ENCODE measurements at places on chromosomes 2 and 18.

GRCh38 chr2:215982465-215982875 lies 30.9 kb downstream of the MREG start:
- DNase-seq = peak; percentile 40

GRCh38 chr18:66582211-66582610 lies 21.7 kb downstream of the CDH19 start:
- no peak for DNase-seq

DNA sequence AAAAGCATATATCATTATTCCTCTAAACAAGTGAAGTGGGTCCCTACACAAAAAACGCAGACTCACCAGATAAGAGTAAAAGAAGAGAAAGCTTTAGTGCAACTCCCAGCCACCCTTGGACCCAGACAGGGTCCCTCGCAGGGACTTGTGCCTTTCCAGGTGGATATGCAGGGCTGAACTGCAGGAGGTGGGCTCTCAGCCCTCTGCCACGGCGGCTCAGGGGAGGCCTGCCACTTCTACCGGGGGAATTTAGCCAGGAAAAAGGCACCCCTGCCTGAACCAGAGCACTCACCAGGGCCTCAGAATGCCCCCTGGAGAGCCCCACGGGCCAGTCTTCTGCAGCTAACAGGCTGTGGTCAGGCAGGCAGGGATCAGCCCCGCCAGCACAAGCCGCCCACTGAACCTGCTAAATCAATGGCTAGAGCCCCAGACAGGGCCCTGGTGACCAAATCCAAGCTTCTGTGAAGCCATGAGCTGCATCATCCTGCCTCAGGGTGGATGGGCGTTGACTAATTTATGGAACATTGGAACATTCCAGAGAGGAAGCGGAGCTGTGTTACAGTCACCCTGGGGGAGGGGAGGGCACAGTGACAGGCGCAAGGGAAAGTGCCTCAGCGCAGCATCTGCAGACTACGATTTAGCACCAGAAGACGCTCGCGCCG lies 209.3 kb downstream of the EIPR1 start:
- no peak for DNase-seq

DNA sequence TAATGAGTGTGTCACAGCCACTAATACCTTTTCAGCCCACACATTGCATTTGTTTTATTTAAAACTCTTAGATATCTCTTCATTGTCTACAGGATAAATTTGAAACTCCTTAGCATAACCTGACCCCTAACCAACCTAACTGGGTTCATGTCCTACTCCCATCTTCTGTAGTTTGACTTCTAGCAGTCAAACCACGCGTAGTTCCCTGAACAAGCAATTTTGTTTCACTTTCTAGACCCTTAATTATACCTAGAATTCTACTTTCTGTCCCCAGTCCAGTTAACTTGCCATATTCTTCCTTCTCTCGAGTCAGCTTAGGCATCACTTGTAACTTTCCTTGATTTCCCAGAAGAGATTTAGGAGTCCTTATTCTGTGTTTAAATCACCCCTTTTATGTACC lies 55.1 kb downstream of the RBBP8 start:
- no peak for DNase-seq

GRCh38 chr2:180938451-180938850 lies 42.0 kb upstream of the UBE2E3 start:
- no peak for DNase-seq

GRCh38 chr2:7209757-7210555 lies 292.7 kb downstream of the RNF144A start:
- DNase-seq = peak; percentile 30

GRCh38 chr2:156553714-156554442 lies 117.7 kb downstream of the GPD2 start:
- DNase-seq = no peak

- no peak for DNase-seq
Measured at GRCh38 chr2:24337890-24338289, 22.4 kb downstream of the ITSN2 start.

GRCh38 chr2:45119038-45119437 lies 109.8 kb upstream of the SIX2 start:
- no peak for DNase-seq

- no peak for DNase-seq
Measured at GRCh38 chr2:209471037-209471436, 47.2 kb downstream of the MAP2 start.

DNA sequence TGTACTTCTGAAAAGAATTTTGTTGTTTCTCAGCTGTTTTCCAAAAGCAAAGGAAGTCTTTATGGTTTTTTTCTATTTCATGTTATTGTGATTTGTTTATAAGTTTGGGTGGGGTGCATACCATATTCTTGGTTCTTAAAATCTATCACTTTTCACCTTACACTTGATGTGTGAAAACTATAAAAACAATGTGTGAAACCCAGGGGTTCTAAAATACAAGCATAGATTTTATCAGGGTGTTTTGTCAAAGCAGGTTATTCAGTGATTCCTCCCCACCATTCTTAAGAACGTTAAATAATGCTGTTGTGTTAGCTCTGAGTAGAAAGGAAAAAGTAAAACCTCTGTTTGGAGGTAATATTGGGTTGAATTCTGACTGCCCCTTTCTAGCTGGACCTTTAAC lies 17.7 kb downstream of the RPE start:
- no peak for DNase-seq

- peak; percentile 72 for DNase-seq
Measured at GRCh38 chr2:183614799-183615435, 490.7 kb downstream of the NUP35 start.

DNA sequence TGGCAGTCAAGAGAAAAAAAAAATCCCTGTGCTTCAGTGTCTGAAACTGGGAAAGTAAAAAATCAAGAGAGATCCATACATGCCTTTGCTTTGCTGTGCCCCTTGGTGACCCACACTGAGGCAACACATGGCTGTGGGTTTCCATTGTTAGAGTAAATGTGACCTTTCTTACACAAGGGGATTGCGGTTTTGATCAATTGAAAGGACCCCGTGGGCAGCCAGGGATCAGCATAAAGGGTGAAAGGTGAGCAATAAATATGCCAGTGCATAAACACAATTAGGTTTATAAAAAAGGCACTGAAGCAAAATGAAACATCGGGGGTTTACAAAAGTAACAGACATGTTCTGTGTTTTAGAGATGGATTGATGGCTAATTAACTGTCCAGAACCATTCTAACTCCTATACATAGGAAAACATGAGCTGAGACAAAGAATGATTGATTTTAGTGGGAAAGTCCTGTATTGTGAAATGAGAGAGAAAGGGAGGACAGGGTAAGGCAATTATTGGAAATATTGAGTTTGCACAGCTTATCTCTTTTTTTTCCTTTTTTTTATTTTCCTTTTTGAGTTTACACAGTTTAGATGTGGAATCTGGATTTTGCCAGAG lies 40.7 kb upstream of the BBS5 start:
- no peak for DNase-seq

DNA sequence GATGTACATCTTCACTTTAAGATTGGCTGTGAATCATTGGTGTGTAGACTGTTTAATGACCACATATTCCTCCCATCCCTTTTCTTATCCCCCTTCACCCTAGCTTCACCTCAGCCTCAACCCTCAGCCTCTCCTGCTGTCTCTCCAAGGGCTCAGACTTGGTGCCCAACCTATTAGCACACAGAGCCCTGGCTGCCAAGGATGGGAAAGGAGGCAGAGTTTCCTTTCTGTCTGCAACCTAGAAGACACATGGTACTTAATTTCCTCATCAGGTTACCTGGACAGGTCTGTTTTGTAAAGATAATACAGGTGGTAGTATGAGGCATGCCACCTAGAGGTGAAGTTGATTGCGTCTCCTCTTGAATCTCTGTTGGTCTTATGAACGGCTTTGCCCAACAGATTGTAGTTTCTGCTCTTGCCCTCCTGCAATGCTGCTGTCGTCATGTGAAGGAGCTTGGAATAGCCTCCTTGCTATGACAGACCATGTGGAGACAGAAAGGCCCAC lies 44.5 kb upstream of the RMND5A start:
- DNase-seq = no peak

DNA sequence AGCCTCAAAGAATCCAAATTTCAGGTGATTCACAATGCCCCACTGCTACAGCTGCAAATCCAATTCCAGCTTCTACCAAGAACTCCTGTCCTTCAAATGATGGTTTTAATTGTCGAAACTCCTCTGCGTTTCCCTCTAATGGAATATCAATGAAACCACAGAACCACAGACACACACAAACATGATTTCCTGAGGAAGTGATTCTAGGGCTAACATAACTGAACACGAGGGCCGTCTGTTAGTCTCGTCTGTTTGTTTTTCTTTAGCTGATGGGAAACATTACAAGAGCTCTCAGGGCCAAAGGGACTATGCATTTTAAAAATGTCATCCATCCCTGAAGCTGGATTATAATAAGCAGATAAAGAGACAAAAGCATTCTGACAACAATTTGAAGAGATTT lies 59.4 kb downstream of the RNF152 start:
- no peak for DNase-seq

DNA sequence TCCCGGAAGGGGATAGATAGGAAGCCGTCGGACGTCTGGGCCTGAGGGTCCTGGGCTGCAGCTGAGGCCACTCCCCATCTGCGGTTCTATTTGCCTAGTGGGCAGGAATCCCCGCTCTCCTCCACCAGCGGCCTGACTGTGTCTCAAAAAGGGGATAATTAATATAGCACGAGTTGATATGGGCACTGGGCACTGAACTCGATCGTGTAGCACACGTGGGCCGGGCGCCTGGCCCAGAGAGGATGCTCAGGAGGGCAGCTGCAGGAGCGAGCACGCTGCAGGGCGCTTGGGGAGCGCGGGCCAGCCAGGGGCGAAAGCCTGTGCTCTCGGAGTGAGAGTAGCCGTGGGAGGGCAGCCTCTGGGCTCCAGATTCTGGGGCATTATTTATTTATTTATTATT lies 8.8 kb upstream of the GBX2 start:
- DNase-seq = no peak

- peak; percentile 28 for DNase-seq
Measured at GRCh38 chr2:207530160-207531031, 634 bp downstream of the CREB1 start.

GRCh38 chr2:195659982-195660890 lies 3.2 kb downstream of the SLC39A10 start:
- peak; percentile 68 for DNase-seq

DNA sequence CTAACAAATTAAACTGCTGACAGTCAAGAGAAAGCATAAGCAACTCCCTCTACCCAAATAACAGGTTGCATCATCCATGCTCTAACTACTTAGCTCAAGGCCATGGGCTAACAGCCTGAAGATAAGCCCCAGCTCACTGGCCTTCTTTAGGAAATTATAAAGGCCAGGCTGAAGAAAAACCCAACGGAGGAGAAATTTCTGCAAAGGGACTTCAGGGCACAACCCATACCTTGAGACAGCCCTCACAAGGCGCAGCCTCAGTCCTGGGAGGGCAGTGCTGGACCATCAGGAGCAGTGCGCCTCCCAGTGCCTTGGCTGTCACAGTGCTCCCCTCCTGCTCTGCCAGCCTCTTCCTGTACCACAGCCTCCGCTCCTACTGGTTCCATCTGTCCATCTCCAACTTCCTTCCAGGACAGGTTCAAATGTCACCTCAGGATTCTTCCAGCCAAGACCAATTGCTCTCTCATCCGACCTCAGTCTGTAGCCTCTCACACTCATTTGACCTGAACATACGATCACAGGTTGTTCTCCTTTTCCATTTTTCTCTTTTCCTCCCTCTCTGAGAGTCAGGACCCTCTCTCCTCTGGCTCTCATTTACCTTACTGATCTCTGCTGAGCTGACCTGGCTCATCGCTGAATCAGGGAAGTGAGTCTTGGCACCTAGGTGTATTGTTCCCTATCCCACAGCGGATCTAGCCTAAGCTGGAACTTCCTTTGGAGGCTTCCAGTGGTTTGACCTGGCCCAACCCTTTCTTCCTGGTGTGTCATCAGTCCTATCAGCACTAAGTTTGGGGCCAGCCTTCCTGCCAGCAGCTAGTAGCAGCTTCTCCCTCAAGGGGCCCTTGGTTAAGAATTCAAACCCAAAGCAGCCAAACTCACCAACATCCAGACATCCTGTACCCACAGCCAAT lies 1.9 kb downstream of the MCFD2 start:
- DNase-seq = no peak

DNA sequence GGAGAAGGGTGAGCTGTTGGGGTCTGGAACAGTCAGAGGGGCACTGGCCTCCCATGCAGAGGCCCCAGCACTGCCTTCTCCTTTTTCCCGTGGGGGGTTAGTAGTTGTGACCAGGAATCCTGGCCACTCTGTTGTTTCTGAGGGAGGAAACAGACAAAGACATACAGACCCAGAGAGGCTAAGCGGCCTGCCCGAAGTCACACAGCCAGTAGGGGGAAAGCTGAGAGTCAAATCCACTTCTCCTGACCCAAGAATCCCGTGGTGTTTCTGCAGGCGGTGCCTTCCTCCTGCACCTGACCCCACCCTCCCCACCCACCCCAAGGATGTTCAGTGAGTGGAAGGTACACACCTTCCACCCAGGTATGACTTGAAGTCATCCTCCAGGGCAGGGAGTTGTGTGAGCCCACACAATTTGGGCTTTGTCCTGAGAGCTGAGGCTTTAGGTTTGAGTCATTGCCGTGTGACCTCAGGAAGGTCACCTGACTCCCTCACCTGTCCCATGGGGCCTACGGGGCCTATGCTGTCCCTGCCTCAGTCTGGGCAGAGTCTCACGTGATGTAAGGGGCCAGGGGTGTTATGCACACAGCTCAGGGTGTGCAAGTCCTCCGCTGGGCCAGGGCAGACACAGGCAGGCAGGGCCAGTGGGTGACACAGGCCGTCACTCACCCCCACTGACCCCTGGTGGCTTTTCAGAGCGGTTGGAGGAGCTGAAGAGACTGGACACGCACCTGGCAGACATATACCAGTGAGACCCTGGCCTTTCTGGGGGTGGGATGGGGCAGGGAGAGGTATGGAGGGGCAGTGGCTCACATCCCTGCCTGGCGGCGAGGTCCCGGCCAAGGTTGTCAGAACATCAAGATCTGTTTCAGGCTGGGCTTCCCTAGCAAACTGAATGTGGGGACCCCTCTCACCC lies 5.0 kb downstream of the NT5DC4 start:
- no peak for DNase-seq

- DNase-seq = no peak
Measured at GRCh38 chr2:25030702-25031101, 11.2 kb upstream of the EFR3B start.

DNA sequence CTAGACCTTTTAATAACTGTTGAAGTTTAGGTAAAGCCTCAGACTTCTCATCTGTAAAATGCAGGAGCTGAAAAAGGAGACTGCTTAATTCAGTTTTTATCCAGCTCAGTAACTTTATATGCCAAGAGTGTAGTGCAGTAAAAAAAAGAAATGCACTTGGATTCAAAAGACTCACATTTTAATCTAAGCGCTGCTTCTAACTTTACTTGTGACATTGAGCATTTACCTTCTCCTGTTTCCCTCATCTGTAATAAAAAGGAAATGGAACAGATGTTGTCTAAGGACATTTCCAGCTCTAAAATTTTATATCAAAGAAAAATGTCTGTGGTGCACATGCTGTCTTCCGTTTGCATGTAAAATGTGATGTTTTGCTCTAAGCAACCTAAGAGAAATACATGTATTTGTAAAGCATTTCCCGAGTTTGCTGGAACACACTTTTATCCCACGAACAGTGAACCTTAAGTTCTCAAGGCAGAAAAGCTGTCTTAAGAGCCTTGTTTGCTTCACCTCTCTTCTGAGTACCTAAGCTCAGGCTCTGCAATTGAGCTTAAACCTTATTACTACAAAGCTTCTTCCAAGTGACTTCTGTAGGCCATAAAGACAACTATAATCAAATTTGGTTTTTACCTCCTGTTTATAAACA lies 24.2 kb upstream of the TANK start:
- no peak for DNase-seq

Data from NCI-H345 (cell line).